ENCODE measurements at places on chromosomes 6 and 20. TPM values are rescaled to one million over a fixed set of nuclear protein-coding genes. Genes with fewer than 3 reads are reported as not detected.

DNA sequence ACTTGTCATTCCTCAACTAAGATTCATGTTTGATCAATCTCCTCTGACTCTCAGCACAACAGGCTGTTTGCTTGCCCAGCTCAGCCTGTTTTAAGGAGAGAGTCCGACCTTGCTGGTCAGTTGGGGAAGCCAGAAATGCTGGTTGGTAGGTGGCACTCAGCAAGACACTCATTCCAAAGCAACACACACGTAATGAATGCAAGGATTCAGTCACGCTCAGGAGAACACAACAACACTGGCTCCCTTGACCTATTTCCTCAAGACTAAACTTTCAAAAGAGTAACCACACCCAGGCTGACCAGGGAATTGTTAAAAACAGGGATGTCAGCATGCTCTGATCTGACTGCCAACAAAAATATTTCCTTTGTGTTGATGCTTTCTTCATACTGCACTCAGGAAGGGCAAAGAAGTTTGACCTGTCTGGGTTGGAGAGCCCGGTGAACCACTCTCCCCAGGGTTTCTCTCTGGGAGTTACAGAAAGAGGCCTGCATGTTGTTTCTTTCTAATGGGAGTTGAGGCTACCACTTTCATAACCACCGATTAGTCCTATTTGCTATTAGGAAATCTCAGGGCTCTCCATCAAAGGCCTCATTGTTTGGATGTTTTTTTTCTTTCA is 25.6 kb upstream of the PREP start:
- no peak overlapping the region for H3K4me3 ChIP-seq
- H3K27me3 ChIP-seq: no peaks in the 10 kb centered on the region
- no peak for DNase-seq

GRCh38 chr20:13900496-13900895 is 89.9 kb downstream of the SEL1L2 start:
- no peaks in the 10 kb centered on the region for H3K4me1 ChIP-seq
- H3K36me3 ChIP-seq: no peaks in the 10 kb centered on the region
- no peak overlapping the region for H3K27ac ChIP-seq
- no peak for DNase-seq
- no peaks in the 10 kb centered on the region for H3K27me3 ChIP-seq

- peaks cover 93% of the 10 kb centered on the region for H3K27me3 ChIP-seq
- H3K36me3 ChIP-seq: no peaks in the 10 kb centered on the region
- peak overlapping the region; percentile 15 for H3K27ac ChIP-seq
- no peak for DNase-seq
Measured at GRCh38 chr6:75202676-75203131, 3.1 kb downstream of the COL12A1 start.

DNA sequence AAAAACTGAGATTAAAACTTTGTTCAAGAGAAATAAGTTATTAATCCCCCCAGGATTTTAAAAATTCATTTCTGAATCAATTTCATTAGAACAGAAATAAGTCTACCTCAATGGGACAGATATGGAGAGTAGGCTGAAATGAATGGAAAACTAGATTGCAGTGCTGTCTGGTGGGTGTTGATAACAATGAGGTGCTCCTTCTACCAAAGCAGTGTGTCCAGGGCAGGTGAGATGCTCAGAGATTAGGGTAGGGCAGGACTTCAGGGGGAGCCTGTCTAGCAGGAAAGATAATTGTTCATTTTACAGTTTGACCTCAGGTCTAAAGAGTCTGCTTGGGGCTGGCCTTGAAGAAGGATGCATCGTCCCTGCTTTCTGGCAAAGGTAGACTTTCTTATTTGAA is 38.0 kb upstream of the MYLIP start:
- H3K4me3 ChIP-seq: no peak overlapping the region
- no peaks in the 10 kb centered on the region for H3K36me3 ChIP-seq
- peaks cover 13% of the 10 kb centered on the region for H3K4me1 ChIP-seq
- H3K27me3 ChIP-seq: no peaks in the 10 kb centered on the region
- no peak overlapping the region for H3K27ac ChIP-seq
- no peak for DNase-seq

SMPDL3A gene
- total RNA-seq: 32.1 TPM

NEURL2 gene
- 5.4 TPM for total RNA-seq

SNAP91 gene
- total RNA-seq: 0.54 TPM

TGM2 gene
- total RNA-seq: 60.2 TPM

RAD21L1 gene
- total RNA-seq: not detected

CBLN4 gene
- total RNA-seq: not detected

DNA sequence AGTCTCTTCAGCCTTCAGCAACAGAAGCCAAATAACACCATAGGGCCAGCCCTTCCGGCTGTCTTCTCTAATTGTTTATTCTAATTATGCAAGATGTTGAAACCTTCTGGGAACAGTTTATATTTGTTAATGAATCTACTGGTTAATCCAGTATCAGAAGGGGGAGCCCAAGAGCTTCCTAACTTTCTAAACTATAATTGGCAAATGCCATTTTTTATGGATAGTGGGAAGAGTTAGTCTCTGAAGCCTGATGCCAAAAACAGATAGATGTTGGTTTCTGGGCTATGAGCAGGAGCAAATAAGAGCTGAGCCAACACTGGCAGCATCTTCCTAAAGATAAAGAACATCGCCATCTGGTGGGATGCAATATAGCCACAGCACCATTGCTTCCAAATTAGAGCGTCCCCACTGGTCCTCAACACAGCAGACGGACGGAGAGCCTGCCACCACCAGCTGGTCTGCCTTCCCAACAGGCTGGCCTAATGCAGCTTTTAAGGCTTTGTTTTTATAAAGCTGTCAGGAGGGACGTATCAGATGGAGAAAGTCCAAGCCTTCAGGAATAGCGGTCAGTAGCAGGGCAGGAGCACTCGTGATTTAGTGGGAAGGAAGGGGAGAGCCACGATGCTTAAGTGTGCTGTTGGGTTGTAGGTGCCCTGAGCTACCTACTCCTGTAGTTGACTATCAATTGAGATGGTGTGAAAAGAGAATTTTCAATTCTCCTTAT is 118.8 kb downstream of the RALGAPA2 start:
- H3K36me3 ChIP-seq: peaks cover 28% of the 10 kb centered on the region
- no peak overlapping the region for H3K4me3 ChIP-seq
- no peaks in the 10 kb centered on the region for H3K4me1 ChIP-seq
- no peak overlapping the region for H3K27ac ChIP-seq

DNA sequence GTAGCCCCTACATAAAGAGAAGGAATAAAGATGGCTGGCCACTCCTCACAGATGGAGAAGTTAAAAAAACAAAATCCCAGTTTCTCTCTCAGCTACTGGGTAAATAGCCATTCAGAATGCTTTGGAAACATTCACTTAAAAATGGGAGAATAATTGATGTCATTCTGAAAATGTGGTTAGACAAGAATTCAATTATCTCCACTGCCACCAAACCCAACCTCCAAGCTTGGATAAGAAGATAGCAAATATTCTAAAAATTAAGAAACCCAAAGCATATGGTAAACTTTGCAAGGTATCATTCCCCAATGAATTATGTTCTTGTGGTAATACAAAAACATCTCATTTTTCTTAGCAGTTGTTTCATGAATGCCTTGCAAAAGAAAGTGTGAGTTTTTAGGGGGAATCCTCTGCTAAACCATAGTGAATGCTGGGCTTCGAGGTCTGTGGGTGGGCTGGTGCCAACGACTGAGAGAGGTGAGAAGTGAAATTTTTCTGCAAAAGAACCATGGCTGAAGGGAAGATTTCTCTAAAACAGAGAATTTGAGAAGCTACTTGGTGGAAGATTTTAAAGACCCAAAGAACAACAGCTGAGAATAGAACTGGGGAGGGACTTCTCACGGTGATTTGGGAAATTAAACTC is 497.9 kb upstream of the JARID2 start:
- peaks cover 7% of the 10 kb centered on the region for H3K4me1 ChIP-seq
- no peaks in the 10 kb centered on the region for H3K27me3 ChIP-seq
- no peaks in the 10 kb centered on the region for H3K36me3 ChIP-seq
- H3K27ac ChIP-seq: no peak overlapping the region

DNA sequence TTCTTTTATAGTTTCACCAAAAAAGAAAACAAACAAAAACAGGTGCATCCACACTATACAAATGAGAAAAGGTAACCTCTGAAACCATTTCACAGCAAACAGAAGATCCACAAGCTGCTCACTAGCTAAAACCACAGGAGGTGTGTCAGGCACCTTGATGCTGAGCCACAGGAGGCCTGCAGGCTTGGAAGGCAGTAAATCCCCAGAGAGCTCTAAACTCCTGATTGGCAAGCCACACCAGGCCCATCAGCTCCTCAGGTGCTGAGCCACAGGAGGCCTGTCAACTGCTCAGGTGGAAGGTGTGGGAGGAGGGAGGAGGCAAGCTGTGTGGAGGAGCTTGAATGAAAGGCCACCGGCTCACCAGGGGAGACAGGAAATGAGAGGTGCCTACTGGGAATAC is 273.0 kb downstream of the PKHD1 start:
- H3K27ac ChIP-seq: no peak overlapping the region
- DNase-seq: no peak
- H3K4me3 ChIP-seq: no peak overlapping the region
- no peaks in the 10 kb centered on the region for H3K4me1 ChIP-seq
- no peaks in the 10 kb centered on the region for H3K27me3 ChIP-seq
- H3K36me3 ChIP-seq: no peaks in the 10 kb centered on the region

SCGN gene
- total RNA-seq: not detected

- H3K4me1 ChIP-seq: no peaks in the 10 kb centered on the region
- no peaks in the 10 kb centered on the region for H3K36me3 ChIP-seq
- H3K4me3 ChIP-seq: no peak overlapping the region
- no peak overlapping the region for H3K27ac ChIP-seq
Measured at GRCh38 chr20:24546232-24546892, 76.9 kb downstream of the SYNDIG1 start.

CRIP3 gene
- 9.7 TPM for total RNA-seq

GRCh38 chr6:25403150-25403549 is 124.0 kb downstream of the CARMIL1 start:
- no peaks in the 10 kb centered on the region for H3K27me3 ChIP-seq
- peaks cover 10% of the 10 kb centered on the region for H3K4me1 ChIP-seq
- H3K36me3 ChIP-seq: no peaks in the 10 kb centered on the region
- H3K4me3 ChIP-seq: no peak overlapping the region

DNA sequence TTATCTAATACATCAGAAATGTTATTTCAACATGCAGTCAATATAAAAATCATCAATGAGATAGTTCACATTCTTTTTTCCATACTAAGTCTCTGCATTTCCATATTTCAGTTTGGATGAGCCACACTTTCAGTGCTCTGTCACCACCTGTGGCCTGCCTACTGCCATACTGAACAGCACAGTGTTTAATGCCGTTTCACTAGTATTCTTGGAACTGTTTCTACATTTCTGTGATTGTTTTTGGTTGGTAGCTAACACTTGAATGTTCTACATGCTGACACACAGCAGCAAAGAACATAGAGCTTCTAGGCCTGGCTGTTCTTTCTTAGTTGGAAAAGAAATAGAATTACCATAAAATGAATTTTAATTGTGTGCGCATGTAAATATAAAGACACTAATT is 61.4 kb upstream of the KIF25 start:
- no peaks in the 10 kb centered on the region for H3K4me1 ChIP-seq
- no peak for DNase-seq
- H3K27me3 ChIP-seq: no peaks in the 10 kb centered on the region
- no peak overlapping the region for H3K27ac ChIP-seq
- no peak overlapping the region for H3K4me3 ChIP-seq

GRCh38 chr20:56831795-56832194 is 202.7 kb downstream of the TFAP2C start:
- H3K27me3 ChIP-seq: no peaks in the 10 kb centered on the region
- no peak for DNase-seq
- no peak overlapping the region for H3K4me3 ChIP-seq
- no peaks in the 10 kb centered on the region for H3K36me3 ChIP-seq

DNA sequence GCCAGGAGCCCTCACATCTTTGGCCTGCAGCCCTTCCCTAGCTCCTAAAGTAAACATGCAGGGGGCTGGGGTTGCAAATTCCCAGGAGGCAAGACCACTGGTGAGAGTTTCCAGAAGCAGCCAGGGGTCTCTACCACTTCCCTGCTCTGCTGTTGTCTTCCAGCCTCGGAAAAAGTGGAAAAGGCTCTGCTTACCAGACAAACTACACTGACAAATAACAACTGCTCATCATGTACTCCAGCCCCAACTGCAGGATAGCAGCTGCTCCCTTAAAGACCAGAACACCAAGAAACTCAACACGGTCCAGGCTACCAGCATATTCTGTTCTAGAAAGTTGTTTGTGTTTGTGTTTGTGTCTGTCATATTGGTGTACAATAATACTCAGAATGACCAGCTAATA is 187.5 kb upstream of the MARCKS start:
- DNase-seq: no peak
- peaks cover 18% of the 10 kb centered on the region for H3K4me1 ChIP-seq
- no peak overlapping the region for H3K4me3 ChIP-seq
- no peaks in the 10 kb centered on the region for H3K36me3 ChIP-seq
- no peaks in the 10 kb centered on the region for H3K27me3 ChIP-seq

DNA sequence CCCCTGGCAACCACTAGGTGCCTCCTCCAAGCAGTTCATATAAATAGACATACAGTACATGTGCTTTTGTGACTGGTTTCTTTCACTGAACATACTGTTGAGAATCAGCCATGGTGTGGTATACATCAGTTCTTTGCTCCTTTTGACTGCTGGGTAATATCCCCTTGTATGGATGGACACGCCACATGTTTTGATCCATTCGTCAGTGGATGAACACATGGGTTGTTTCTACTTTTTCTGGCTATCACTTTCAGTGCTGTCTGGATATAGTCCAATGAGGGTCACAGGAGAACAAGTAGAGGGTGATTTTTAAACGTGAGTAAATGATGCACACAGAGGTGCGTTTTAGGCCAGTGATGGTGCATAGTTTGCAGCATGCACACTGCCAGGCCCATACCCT is 183.9 kb downstream of the FOXA2 start:
- no peaks in the 10 kb centered on the region for H3K4me1 ChIP-seq
- H3K36me3 ChIP-seq: no peaks in the 10 kb centered on the region
- H3K27me3 ChIP-seq: no peaks in the 10 kb centered on the region

- H3K27ac ChIP-seq: no peak overlapping the region
- no peak for DNase-seq
- no peaks in the 10 kb centered on the region for H3K27me3 ChIP-seq
Measured at GRCh38 chr6:98295515-98296175, 538.7 kb upstream of the POU3F2 start.

KIF6 gene
- not detected for total RNA-seq

GRCh38 chr6:17980329-17980728 is 7.1 kb downstream of the KIF13A start:
- no peaks in the 10 kb centered on the region for H3K36me3 ChIP-seq
- no peak for DNase-seq
- no peak overlapping the region for H3K4me3 ChIP-seq

GRCh38 chr6:149031859-149032598 is 285.2 kb downstream of the UST start:
- no peaks in the 10 kb centered on the region for H3K27me3 ChIP-seq
- H3K4me1 ChIP-seq: peaks cover 19% of the 10 kb centered on the region
- DNase-seq: no peak
- no peaks in the 10 kb centered on the region for H3K36me3 ChIP-seq
- no peak overlapping the region for H3K27ac ChIP-seq

DNA sequence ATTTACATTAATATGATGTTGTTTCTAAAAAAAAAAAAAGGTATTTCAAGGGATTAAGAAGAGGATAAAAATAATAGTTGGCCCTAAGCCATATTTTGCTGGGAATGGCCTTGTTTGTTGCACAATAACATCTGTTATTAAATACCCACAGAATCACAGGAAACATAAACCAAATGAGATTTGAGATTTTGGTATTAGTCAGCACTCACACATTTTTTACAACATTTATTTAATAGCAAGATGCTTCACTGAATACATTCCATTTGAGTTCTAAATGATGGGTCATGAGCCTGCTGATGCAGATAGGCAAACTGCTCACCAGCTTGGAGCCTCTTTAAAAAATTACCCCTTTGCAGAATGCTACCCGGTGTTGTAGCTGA is 92.9 kb upstream of the ENPP5 start:
- no peaks in the 10 kb centered on the region for H3K36me3 ChIP-seq
- H3K4me3 ChIP-seq: no peak overlapping the region
- H3K4me1 ChIP-seq: no peaks in the 10 kb centered on the region
- no peaks in the 10 kb centered on the region for H3K27me3 ChIP-seq
- DNase-seq: no peak

Measured in spleen (tissue), 13 donors.